Effector memory CD8-positive, alpha-beta T cell (primary cell): ENCODE measurements at places on chromosomes 2 and 18.

- DNase-seq = no peak
Observed at GRCh38 chr2:112141626-112142007, 3.4 kb downstream of the FBLN7 start.

GRCh38 chr2:67066782-67067181 is 330.4 kb upstream of the ETAA1 start:
- DNase-seq = no peak

DNA sequence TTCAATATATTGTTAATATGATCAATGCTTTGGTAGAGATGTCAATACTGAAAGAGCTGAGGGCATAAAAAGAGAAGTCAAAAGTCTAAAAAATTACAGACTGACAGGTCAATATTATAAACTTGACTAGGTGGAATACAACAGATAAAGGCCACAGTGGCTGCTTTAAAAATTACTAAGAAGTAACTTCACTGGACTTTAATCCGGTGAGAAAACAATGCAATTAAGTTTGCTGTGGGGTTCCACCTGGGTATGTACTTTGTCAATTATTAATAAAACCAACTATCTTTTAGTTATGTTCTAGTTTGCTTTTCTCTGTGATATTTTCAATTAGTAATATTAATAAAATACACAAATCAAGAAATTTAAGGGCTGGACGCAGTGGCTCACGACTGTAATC is 44.7 kb downstream of the RAPH1 start:
- no peak for DNase-seq

GRCh38 chr2:75595541-75596395 is 35.0 kb upstream of the EVA1A start:
- DNase-seq = no peak

DNA sequence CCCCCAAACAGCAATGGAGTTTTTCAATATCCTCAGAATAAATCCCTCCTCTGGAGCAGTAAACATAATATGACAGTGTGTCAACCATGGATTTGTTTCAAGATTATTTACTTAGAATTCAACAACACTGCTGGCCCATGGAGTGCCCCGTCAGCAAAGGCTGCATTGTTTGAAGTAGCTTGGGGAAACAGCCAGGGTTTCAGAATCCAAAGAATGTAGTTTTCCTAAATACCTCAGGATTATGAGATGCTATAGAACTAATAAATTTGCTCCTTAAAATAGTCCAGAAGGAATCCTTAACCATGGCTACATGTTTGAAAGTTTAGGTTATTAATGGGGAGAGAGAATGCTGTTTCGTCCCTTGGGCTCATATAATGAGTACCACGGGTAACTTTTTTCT is 13.1 kb upstream of the CETN1 start:
- DNase-seq = no peak

DNA sequence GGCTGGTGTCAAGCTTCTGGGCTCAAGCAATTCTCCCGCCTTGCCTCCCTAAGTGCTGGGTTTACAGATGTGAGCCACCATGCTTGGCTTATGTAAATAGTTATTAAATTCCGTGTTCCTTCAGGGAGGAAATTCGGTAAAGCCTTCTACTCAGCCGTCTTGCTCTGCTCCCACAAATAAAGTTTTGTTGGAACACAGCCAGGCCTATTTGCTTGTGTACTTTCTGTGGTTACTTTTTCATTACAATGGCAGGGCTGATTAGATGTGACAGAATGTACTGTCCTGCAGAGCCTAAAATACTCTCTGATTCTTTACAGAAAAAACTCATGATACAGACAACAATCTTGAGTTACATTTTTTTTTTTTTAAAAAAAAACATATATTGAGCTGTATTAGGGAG is 68.8 kb upstream of the TACR1 start:
- no peak for DNase-seq
